ENCODE measurements at places on chromosomes 11 and 22.

- DNase-seq, result peak; percentile 27
Observed at GRCh38 chr22:48594016-48594756, 1233.5 kb downstream of the BRD1 start.

DNA sequence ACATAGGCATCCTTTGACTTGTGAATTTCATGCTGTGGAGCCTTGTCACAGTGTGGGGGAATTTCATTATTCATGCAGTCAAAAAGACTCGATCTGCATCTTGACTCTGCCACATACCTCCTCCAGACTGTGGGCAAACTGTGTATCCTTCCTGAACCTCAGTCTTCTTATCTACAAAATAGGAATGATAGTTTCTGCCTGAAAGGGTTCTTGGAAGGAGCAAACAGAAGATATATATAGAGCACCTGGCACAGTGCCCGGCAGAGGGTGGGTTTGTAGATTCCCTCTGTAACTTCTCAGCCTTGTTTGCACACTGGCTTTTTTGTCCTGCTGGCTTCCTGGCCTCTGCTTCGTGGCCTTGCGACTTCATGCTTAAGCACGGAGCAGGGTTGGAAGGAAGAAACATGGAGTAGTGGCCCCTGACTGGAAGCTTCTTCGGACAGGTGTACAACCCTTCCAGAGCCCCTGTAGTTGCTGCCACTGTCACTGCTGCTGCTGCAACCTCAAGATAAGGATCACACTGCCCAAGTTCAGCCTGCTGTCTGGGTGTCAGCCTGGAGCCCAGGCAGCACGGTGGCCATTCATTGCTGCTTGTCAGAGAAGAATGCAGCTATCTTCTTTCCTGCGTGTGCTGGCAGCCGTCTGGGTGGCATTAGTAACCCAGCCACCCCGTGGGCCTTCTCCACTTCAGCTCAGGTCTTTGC lies 106.4 kb downstream of the MICAL2 start:
- DNase-seq, result no peak

DNA sequence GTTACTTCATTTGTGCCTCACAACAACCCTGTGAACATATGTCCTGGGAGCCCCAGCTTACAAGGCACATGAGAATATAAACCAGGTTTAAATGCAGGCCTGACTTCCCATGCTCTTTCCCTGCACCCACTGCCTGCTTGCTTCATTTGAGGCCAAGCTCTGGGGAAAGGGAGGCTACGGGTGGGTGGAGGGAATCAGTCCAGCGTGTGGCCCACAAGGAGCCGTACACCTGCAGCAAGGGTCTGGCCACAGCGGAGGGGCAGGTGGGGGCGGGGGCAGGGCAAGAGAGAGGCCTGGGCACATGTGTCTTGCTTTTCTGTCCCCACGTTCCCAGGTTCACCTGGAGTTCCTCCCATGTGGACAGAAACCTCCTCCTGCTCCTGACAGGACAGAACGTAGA lies 26.2 kb downstream of the FAM83F start:
- DNase-seq, result no peak

GRCh38 chr11:131687291-131688047 lies 317.1 kb downstream of the NTM start:
- no peak for DNase-seq

GRCh38 chr22:28186641-28187040 lies 267.6 kb upstream of the PITPNB start:
- no peak for DNase-seq

All from G401 (cell line).